ENCODE measurements at places on chromosomes 12 and 14.

GRCh38 chr14:20489093-20489994 is 16.0 kb upstream of the RNASE10 start:
- DNase-seq, result peak; percentile 69

- DNase-seq, result no peak
Measured at GRCh38 chr12:11040162-11040561, 9.0 kb upstream of the TAS2R31 start.

DNA sequence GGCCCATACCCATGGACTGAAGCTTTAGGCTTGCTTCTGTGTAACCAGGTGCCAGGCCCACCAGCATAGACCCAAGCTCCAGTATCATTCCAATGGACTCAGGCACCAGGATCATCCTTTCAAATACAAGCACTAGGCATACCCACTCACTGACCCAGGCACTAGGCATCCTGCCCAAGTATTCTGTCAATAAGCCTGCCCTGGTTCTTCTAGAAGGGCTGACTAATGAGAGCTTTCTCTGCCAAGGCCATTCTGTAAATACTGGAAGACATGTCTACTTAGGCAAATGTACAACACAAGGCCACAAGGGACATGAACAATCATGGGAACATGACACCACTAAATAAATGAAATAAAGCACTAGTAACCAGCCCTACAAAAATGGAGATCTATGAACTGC is 352.2 kb downstream of the FSCB start:
- no peak for DNase-seq

- no peak for DNase-seq
Measured at GRCh38 chr14:90733139-90733808, 83.0 kb downstream of the TTC7B start.

- DNase-seq, result peak; percentile 14
Measured at GRCh38 chr12:47114481-47114892, 34.7 kb upstream of the AMIGO2 start.

- no peak for DNase-seq
Measured at GRCh38 chr12:102513272-102513671, 32.9 kb upstream of the IGF1 start.

GRCh38 chr14:97212399-97212798 is 415.2 kb downstream of the VRK1 start:
- no peak for DNase-seq

GRCh38 chr12:69014047-69014446 is 81.1 kb upstream of the CPM start:
- DNase-seq, result no peak

GRCh38 chr14:31078766-31079165 is 52.6 kb upstream of the STRN3 start:
- no peak for DNase-seq

GRCh38 chr12:129571901-129572494 is 331.8 kb downstream of the TMEM132D start:
- no peak for DNase-seq

GRCh38 chr14:102927346-102927877 is 4.9 kb downstream of the AMN start:
- DNase-seq, result no peak

DNA sequence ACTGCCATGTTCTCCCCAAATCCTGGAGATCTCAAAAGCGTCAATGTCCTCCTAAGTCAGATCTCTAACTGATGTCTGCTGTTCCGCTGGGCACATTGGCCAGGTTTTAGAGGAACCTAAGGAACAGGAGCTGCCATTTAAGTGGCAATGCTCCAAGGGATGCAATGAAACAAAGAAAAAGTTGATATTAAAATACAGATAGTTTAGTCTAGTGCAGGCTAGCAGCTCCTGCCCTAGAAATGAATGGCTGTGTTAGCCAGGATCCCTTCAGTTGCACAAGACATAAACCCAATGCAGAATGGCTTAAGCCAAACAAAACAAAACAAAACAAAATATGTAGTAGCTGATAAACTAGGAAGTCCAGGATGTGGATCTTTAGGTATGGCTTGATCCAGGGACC is 144.1 kb downstream of the HMGA2 start:
- DNase-seq, result no peak

GRCh38 chr12:122865268-122866231 is 30.3 kb downstream of the HIP1R start:
- no peak for DNase-seq

- no peak for DNase-seq
Measured at GRCh38 chr12:113198296-113198695, 12.8 kb downstream of the RITA1 start.

GRCh38 chr12:21814327-21814726 is 39.8 kb upstream of the KCNJ8 start:
- no peak for DNase-seq

GRCh38 chr14:56270921-56271320 is 152.7 kb downstream of the PELI2 start:
- no peak for DNase-seq

- DNase-seq, result no peak
Measured at GRCh38 chr12:95548056-95548538, 3.2 kb downstream of the USP44 start.

DNA sequence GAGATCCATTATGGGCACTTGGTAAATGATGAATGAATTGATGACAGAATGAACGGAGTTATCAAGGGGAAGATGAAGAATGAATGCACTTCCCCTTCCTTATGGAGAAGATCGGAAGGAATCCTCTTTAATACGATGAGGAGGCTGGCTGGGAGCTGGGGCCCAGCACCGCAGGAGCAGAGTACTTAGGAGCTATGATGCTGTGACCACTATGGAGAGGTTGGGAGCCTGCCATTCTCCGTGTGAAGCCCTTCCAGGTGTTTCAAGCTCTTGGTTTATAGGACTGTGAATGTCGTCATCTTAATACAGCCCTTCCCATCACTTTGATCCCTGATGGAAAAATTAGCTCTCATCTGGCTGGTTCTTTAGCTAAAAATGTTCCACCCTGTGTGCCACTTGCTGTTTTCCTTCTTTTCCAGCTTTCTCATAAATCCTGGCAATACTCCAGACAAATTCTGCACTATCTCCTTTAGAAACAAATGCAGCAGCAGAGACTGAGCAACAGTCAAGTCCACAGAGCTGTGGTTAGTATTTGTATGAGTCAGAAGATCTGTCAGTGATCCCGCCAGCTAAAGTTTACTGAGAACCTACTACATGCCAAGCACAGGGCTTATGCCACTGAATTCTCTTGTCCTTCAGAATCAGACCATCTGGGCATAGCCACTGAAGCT is 263.1 kb upstream of the CRY1 start:
- DNase-seq, result peak; percentile 93

DNA sequence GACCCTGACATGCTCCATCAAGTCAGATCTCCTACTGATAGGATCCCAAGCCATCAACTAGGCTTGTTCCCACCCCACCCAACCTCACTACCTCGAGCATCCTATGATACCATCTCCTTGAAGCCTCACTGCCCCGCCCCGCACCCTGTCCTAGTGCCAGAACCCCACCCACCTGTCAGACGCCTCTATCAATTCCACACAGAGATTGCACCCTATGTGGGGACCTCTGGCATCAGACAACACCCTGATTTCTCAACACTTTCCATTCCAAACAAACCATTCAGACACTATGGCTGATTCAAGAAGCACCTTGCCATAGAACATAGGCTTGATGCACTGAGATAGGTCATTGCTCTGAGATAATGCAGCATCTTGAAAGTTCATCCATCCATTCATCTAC is 3.1 kb upstream of the GLTP start:
- no peak for DNase-seq

DNA sequence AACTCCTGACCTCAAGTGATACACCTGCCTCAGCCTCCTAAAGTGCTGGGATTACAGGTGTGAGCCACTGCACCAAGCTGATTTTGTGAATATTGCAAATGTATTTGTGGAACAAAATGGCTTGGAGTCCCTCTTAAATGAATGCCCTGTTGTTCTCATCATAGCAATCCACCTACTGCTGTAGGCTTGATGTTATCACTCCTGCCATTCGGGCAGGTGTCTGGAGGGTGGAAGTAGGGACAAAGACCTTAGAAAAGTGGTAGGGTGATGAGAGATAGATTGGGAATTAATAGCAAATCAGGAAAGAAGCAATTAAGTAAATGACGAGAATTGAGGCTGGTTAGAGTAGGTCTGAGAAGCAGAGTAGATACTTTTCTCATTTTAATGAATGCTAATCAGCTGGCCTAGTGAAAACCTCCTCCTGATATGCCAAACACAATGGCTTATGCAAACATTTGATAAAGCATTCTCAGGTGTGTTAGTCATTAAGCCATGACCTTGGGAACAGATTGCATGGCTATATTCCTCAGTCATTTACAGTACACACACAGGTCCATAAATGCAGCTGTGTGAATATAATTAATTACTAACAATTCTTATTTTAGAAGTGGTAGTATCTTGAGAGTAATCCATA is 60.5 kb upstream of the USP44 start:
- no peak for DNase-seq

GRCh38 chr12:10736463-10736862 is 13.3 kb upstream of the YBX3 start:
- DNase-seq, result no peak

GRCh38 chr12:116693286-116694227 is 44.3 kb downstream of the SPRING1 start:
- DNase-seq, result no peak

GRCh38 chr12:69442894-69443293 is 27.3 kb upstream of the FRS2 start:
- DNase-seq, result peak; percentile 99

- no peak for DNase-seq
Measured at GRCh38 chr12:26826437-26826836, 6.6 kb downstream of the ITPR2 start.

DNA sequence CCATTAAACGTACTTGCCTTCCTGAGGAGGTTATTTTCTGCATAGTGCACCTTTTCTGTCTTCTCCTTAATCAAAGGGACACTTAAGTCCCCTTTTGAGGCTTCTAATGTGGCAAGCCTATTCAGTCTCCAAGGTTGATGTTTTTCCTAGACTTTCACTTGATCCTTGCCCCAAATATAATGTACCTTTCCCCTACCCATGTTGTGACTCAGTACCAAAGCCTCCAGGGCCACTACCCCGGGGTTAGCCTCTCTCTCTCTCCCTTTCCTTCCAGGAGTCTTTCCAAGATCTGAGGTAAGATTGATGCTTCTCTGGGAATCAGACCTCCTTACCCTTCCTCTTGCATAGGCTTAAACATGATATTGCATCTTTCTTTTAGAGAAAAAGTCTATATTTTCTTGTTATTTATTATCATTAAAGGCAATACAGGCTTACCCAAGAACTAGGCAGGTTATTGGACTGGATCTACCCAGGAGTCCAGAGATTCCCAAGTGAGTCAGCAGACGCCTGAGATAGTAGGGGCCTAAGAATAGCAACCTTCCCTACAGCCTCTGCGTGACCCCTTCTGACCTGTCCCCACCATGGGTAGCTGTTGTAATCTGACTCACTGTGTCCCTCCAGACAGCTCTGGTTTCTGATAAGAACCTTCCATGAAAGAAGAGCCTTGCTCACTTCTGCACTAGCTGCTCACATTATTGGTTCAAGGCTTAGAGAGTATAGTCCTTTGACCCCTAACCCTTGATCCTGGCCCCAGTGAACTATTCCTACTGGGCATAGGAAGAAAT is 172.9 kb downstream of the ZFP36L1 start:
- peak; percentile 60 for DNase-seq

- peak; percentile 16 for DNase-seq
Measured at GRCh38 chr14:54894995-54895394, 7.6 kb downstream of the GCH1 start.

GRCh38 chr12:104207416-104208205 is 8.0 kb upstream of the TXNRD1 start:
- DNase-seq, result no peak

DNA sequence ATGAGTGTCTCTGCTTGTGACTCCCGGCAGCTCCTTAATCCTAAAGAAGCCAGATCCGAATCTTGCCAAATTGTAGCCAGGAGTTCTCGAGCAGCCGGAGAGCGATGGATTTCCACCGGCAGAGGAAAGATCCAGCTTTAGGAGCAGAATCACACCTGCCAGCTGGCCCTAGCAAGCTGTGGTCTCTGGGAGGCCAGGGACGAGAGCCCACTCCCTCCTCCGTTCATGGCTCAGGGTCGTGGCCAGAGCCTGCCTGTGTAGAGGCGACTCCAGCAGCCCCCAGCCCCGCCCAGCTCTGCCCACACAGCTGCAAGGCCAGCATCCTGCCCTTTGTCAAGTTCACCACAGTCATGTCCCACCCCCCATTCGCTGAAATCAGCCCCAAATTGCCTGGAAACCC is 121.0 kb downstream of the SCARB1 start:
- no peak for DNase-seq

DNA sequence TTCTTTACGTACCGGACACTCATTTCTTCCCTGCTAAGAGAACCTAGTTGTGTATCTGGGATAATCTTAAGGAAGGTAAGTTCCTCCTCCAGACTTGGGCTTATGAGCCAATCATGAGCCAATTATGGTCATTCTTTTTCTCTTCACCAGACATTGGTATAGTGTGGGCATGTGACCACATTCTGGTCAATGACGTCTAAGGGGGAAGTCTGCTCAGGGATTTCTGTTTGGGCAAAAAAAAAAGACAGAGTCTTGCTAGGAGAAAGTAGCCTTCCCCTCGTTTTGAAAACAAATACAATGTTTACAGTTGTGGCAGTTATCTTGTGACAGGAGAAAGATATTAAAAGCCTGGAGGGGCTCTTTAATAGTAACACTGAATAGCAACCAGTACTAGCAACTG is 20.1 kb upstream of the PLXNC1 start:
- no peak for DNase-seq

- no peak for DNase-seq
Measured at GRCh38 chr12:31471051-31471450, 119.9 kb downstream of the DENND5B start.

All from fibroblast of the aortic adventitia (primary cell).